ENCODE measurements at places on chromosomes 2 and 18. TPM values are rescaled to one million over a fixed set of nuclear protein-coding genes. Genes with fewer than 3 reads are reported as not detected.

The PTPRN gene
- total RNA-seq = 57.0 TPM

The OR6B2 gene
- total RNA-seq = not detected

The PMS1 gene
- 17.5 TPM for total RNA-seq

The PIEZO2 gene
- total RNA-seq = 97.7 TPM

The REEP1 gene
- total RNA-seq = not detected

The B3GNT7 gene
- total RNA-seq = under 0.01 TPM

The CBLN2 gene
- total RNA-seq = under 0.01 TPM

The EVA1A gene
- 13.4 TPM for total RNA-seq

The CDKL4 gene
- total RNA-seq = 3.4 TPM

The CHN1 gene
- 12.8 TPM for total RNA-seq

The PSMA8 gene
- not detected for total RNA-seq

The MOB1A gene
- 74.5 TPM for total RNA-seq

The KCNF1 gene
- total RNA-seq = 0.14 TPM

The LHCGR gene
- not detected for total RNA-seq

The ANKRD44 gene
- 6.0 TPM for total RNA-seq

The ADD2 gene
- 0.37 TPM for total RNA-seq

The CTNNA2 gene
- total RNA-seq = not detected

The TEX51 gene
- not detected for total RNA-seq

The TMEM182 gene
- 1.6 TPM for total RNA-seq

The GALNT14 gene
- not detected for total RNA-seq

The SERPINB4 gene
- 0.14 TPM for total RNA-seq

The CNRIP1 gene
- total RNA-seq = 28.4 TPM
